Urinary bladder (tissue), 4 donors: ENCODE measurements at places on chromosomes 1 and 21. TPM values are rescaled to one million over a fixed set of nuclear protein-coding genes. Genes with fewer than 3 reads are reported as not detected.

NFASC gene
- polyA plus RNA-seq = 9.5 TPM

GBP6 gene
- polyA plus RNA-seq = not detected

SPRR4 gene
- not detected for polyA plus RNA-seq

BEND5 gene
- 10.8 TPM for polyA plus RNA-seq

GSTM3 gene
- 116 TPM for polyA plus RNA-seq

PLA2G2C gene
- polyA plus RNA-seq = not detected

C8B gene
- polyA plus RNA-seq = 0.19 TPM

AGBL4 gene
- 0.08 TPM for polyA plus RNA-seq

SH2D5 gene
- polyA plus RNA-seq = 0.10 TPM

RGS4 gene
- 4.0 TPM for polyA plus RNA-seq

TSTD1 gene
- 36.7 TPM for polyA plus RNA-seq

CNR2 gene
- not detected for polyA plus RNA-seq

HSD3B2 gene
- not detected for polyA plus RNA-seq

LCK gene
- polyA plus RNA-seq = 2.1 TPM

HSF2BP gene
- 0.37 TPM for polyA plus RNA-seq

BRINP2 gene
- polyA plus RNA-seq = 0.25 TPM

PLCH2 gene
- polyA plus RNA-seq = 13.4 TPM

WNT4 gene
- polyA plus RNA-seq = 3.9 TPM

OR2L13 gene
- polyA plus RNA-seq = 0.04 TPM

RXRG gene
- polyA plus RNA-seq = 1.7 TPM

GPR153 gene
- 12.9 TPM for polyA plus RNA-seq

BRDT gene
- polyA plus RNA-seq = not detected

MSH4 gene
- 0.10 TPM for polyA plus RNA-seq

FCER1A gene
- 0.49 TPM for polyA plus RNA-seq

ADAM30 gene
- not detected for polyA plus RNA-seq

NOTCH2NLA gene
- 17.6 TPM for polyA plus RNA-seq

BTBD19 gene
- polyA plus RNA-seq = 4.3 TPM

OR2AK2 gene
- polyA plus RNA-seq = not detected

OR14K1 gene
- not detected for polyA plus RNA-seq

NKAIN1 gene
- polyA plus RNA-seq = 0.23 TPM
